ENCODE measurements at places on chromosomes 6 and 20.

GRCh38 chr6:76631622-76632021 is 559.2 kb upstream of the IMPG1 start:
- no peak overlapping the region for H3K4me3 ChIP-seq
- no peak for DNase-seq
- H3K36me3 ChIP-seq: no peaks in the 10 kb centered on the region
- H3K27me3 ChIP-seq: no peaks in the 10 kb centered on the region
- H3K4me1 ChIP-seq: no peaks in the 10 kb centered on the region

- H3K4me1 ChIP-seq: peaks cover 16% of the 10 kb centered on the region
- no peak overlapping the region for H3K27ac ChIP-seq
- H3K27me3 ChIP-seq: no peaks in the 10 kb centered on the region
- peaks cover 3% of the 10 kb centered on the region for H3K36me3 ChIP-seq
These were observed 21.9 kb upstream of the RAB22A start for GRCh38 chr20:58287638-58288037.

DNA sequence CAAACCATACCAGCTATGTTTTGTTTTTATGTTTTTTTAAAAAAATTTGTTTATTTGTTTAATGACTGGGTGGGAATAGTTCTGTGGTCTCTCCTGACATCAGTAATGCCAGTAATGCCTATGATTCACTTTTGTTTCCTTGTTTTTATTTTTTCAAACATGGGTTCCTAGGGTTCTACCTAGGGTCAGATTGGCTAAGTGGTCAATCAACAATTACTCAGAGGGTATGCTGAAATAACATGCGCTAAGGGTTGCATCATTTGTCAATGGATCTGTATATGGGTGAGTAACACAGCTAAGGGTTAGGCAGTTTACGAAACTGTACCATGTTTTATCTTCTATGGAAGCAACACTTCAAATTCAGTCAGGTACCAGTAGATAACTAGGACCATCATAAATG is 583.8 kb upstream of the GJE1 start:
- no peaks in the 10 kb centered on the region for H3K4me1 ChIP-seq
- H3K27ac ChIP-seq: no peak overlapping the region
- H3K27me3 ChIP-seq: no peaks in the 10 kb centered on the region
- H3K4me3 ChIP-seq: no peak overlapping the region

DNA sequence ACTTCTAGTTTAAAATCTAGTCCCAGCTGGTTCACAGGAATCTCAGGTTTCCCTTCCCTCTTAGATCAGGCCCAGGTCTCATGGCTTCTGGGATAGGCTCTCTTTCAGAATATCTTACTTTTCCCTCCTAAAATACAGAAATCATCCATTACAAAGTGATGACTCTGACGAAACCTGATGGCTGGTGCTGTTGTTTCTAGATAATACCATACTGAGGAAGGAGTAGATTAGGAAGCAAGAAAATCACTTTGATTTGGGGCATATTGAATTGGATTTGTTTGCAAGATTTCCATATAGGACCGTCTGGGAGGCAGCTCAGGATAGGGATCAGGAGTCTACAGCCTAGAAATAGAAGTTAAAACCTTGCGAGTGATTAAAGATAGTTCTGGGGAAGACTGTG is 3.6 kb downstream of the ZKSCAN3 start:
- H3K27me3 ChIP-seq: no peaks in the 10 kb centered on the region
- peaks cover 2% of the 10 kb centered on the region for H3K36me3 ChIP-seq
- H3K27ac ChIP-seq: no peak overlapping the region
- no peak for DNase-seq

DNA sequence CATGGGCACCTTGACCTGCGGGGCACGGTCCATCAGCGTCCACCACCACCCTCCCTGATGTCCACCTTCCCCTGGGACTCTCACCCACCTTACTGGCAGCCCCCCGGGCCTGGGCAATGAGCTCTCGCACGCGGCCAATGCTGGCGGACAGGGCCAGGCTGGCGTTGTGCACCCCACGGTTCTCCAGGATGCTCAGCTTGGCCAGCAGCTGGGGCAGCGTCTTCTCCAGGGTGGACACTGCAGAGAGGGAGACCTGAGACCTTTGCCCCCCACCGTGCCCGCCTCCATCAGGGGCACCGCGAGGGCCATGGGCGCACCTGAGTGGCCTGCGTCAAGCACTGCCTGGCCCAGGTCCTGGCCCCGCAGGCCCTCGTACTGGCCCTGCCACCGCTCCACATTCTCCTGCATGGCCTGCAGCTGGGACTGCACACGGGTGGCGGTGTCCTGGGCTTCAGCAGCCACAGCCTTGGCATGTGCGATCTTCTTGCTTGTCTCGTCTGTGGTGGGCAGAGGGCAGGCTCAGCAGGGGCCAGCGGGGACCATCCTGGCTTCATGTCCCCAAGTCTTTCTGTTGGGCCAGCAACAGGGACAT is 12.0 kb downstream of the ADRM1 start:
- H3K27me3 ChIP-seq: no peaks in the 10 kb centered on the region
- H3K4me1 ChIP-seq: peaks cover 3% of the 10 kb centered on the region
- no peak overlapping the region for H3K4me3 ChIP-seq
- H3K27ac ChIP-seq: no peak overlapping the region
- no peaks in the 10 kb centered on the region for H3K36me3 ChIP-seq
- no peak for DNase-seq
